Stimulated activated CD4-positive, alpha-beta T cell treated with anti-CD3 and anti-CD28 coated beads, TNF-alpha, amount 100 ng/mL, for 4 hours (primary cell): ENCODE measurements at places on chromosomes 3 and 15.
A peak's percentile ranks its signal among the peaks of the same experiment; 100 is the strongest.

DNA sequence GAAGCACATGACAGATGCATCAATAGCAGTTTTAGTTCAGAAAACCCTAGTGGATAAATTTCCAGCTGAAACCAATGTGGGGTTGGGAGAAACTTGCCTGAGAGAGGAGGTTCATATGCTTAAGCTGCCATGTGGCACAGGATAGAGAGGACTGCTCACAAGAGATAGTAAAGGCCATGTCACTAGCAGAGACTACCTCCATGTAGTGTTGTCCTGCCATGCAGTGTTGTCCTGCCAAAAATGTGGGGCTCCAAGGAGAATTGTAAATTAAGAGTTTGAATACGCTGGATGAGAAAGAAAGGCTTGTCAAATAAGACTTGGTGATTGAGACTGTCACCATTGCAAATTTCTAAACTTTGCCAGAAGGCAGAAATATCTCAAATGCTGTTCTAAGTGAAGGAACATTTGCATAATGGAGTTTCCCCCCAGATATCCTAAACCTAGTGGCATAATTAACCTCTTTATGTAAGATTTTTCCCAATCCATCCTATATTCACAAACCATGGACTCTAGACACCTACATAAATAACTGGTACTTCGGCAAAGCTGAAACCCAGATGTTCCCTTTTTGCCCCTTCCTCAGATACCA lies 938.3 kb upstream of the ALCAM start:
- DNase-seq, result no peak

GRCh38 chr3:63955830-63956545 lies 43.8 kb upstream of the SCAANT1 start:
- DNase-seq, result no peak

GRCh38 chr15:96334017-96334704 lies 3.7 kb downstream of the NR2F2 start:
- no peak for DNase-seq

DNA sequence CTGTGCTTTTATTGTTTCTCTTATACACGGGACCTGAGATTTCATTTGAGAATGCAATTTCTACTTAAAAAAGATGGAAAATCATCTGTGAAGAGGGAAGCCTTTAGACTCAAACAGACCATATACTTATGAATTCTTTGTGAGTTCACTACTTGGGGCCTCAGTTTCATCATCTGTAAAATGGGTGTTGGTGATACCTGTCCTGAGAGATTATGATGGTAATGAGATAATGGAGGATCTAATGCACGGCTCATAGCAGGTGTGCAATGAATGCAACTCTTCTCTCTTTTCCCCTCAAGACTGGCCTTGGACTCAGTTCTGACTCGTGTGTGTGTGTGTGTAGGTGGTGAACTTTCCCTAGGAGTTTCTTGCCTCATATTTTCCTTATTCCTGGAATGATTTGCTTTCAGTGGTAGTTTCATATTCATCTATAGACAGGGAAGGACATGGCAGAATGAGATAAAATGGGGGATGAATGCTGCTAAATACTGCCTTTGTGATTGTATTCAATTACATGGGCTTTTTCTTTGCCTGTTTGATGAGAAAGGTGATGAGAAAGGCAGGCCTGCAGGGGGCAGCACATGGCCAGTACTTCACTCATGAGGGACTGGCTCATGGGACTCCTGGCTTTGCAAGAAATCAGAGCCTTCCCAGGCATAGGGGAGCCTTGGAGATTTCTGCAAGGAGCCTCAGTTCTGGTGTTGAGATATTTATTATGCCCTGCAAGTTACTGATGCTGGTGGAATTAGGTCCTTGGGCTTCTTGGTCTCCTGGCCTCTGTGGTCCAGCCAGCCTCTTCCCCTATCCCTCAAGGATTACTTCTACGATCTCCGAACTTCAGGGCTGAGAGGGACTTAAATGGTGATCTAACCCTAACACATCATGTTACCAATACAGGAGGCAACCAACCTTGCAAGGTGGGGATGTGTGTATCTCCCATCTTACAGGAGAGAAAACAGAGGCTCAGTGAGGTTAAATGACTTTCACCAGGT lies 70.7 kb downstream of the RPLP1 start:
- peak; percentile 45 for DNase-seq

GRCh38 chr3:52328536-52329080 lies 12.5 kb downstream of the DNAH1 start:
- DNase-seq, result no peak

- no peak for DNase-seq
Measured at GRCh38 chr3:81823882-81824395, 62.5 kb upstream of the GBE1 start.

DNA sequence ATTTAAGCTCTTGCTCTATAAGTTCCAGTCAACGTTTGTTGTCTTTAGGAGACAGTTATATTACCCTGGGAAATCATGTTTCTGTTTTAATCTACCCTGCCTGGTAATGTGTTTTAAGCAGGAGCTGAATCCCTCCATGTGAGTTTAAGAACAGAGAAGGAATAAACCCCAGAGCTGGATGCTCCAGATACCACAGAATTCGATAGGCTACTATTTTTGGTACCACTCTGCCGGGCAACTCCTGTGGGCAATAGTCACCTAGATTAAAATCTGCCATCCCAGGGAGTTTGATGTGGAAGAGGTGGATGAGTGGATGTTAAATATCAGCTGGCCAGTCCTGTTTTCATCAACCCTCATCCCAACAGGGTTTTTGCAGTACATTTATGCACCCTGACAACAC lies 20.4 kb downstream of the NUDT16 start:
- DNase-seq, result no peak
